NCI-H1417 (cell line): ENCODE measurements at places on chromosomes 4 and X.

DNA sequence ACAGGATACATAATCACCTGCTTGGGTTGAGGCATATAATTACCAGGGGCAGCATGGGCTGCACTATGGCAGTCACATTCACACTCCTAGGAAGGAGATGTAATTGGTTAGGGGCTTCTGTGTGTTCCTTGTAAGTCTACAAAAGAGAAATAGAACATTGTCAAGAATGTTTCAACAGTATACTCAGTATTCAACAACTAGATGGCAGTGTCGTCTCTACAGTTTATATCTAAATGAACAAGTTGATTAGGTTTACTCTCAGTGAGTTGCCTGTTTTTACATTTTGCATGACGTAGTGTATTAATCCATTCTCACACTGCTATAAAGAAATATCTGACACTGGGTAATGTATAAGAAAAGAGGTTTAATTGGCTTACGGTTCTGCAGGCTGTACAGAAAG, 50.5 kb upstream of the RAB33B start:
- DNase-seq, result no peak

- DNase-seq, result no peak
These were observed 42.1 kb upstream of the KLHL34 start for GRCh38 chrX:21700275-21700674.

DNA sequence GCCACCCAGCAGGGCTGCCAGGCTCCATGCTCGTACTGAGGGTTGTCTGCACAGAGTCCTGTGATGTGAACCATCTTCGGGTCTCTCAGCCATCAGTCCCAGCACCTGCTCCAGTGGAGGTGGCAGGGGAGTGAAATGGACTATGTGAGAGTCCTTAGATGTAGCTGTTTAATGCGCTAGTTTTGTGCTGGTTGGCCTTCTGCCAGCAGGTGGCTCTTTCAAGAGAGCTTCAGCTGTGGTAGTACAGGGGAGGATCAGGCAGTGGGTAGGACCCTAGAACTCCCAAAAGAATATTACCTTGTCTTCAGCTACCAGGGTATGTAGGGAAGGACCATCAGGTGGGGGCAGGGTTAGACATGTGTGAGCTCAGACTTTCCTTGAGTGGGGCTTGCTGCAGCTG, 1066.0 kb downstream of the GLUD2 start:
- DNase-seq, result no peak

DNA sequence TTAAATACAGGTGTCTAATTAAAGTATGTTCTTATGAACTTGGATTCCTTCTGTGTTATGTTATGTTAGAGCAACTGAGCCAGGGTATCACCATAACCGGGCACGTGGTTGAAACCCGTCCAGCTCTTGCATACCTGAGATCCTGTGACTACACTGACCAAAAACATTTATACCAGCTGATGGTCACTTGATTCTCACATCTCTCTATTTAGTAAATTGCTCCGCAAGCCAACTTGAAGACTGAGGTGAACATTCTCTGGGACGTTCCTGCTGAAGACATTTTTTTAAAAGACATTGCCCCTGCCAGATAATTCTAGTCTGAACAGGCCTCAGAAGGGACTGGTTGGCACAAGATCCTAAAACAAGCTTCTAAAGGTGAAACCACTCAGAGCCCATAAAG, 550.0 kb upstream of the DIPK2B start:
- no peak for DNase-seq

- DNase-seq, result no peak
These were observed 5.5 kb downstream of the TMEM131L start for GRCh38 chr4:153471698-153472093.

DNA sequence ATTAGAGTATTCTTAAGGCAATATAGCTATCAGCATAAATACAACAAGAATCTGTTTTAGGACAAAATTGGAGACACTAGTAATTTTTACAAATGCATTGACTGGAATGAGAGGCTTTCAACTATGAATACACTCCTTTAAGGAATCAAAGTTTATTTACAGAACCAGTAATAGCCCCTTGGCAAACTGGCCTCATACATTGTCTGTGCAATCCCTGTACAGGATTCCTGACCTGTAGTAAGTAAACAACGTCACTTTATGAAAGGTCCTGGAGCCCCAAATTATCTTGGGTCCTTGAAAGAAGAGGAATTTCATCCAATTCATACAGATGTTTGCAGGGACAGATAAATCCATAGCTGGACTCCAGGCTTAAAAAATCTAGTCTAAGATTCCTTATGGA, 25.4 kb upstream of the CXCL3 start:
- no peak for DNase-seq

DNA sequence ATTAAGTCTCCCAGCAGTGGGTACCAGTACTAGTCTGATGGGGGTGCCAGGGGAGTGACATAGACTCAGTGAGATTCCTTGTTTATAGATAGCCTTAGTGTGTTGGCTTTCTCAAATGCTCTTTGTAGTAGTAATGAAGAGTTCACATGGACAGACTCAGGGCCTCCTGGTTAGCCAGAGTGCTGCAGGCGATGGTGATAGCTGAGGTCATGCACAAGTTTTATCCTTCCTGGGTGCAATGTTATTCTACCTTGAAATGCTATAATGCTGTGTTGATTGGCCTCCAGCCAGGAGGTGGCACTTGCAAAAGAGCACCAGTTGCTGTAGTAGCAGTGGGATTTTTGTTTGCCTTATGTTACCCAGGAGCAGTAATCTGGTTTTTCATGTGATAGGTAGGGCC, 35.5 kb upstream of the ADH4 start:
- DNase-seq, result no peak

DNA sequence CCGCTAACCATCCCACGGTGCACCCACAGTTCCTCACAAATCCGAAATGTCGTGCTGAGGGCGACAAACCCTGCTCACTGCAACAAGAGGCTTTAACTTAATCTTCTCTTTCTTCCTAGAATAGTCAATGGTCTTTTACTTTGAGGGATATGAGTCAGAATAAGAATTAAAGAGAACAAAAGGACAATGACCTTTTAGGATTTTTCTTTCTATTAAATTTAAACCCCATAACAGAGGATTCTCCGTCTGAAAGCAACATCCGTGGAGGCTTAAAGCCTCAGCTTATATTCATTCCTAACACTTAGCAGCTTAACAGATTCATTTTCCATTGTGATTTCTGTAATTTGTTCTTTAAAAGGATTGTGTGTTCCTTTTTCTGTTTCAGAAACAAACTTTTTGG, 44.9 kb upstream of the PUDP start:
- no peak for DNase-seq

DNA sequence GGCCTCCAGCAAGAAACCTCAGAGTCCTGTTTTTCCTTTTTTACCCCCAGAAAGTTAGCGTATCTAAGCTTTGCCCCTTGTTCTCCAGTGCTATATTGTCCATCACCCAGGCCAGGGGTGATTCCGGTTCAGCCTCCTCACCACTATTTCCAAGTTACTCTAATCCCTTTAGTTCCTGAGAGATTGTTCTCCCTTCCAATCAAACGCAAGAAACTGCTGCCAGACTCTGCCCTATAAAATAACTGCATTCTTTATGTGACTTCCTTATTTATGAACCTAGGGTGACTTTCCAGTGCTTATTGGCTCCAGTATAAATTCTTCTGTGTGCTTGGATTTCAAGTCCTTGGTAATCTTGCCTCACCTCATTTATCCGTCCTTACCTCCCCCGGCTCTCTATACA, 65.7 kb downstream of the CLCN5 start:
- no peak for DNase-seq
